Hematopoietic multipotent progenitor cell (in vitro differentiated cells): ENCODE measurements at places on chromosomes 11 and 22. TPM values are rescaled to one million over a fixed set of nuclear protein-coding genes. Genes with fewer than 3 reads are reported as not detected.

PLET1 gene
- not detected for total RNA-seq

GRCh38 chr22:38228326-38228872 lies 26.6 kb downstream of the MAFF start:
- no peak for DNase-seq

GRCh38 chr22:36617694-36618522 lies 85.6 kb downstream of the CACNG2 start:
- DNase-seq, result no peak

- DNase-seq, result no peak
Measured at GRCh38 chr11:67545280-67545679, 22.0 kb upstream of the CABP2 start.

FADS1 gene
- 61.1 TPM for total RNA-seq

- no peak for DNase-seq
Measured at GRCh38 chr22:19916006-19916405, 25.6 kb upstream of the COMT start.

SEZ6L gene
- 0.54 TPM for total RNA-seq

EXPH5 gene
- 1.6 TPM for total RNA-seq
